ENCODE measurements at places on chromosomes 16 and 17. TPM values are rescaled to one million over a fixed set of nuclear protein-coding genes. Genes with fewer than 3 reads are reported as not detected.
A peak's percentile ranks its signal among the peaks of the same experiment; 100 is the strongest.

DNA sequence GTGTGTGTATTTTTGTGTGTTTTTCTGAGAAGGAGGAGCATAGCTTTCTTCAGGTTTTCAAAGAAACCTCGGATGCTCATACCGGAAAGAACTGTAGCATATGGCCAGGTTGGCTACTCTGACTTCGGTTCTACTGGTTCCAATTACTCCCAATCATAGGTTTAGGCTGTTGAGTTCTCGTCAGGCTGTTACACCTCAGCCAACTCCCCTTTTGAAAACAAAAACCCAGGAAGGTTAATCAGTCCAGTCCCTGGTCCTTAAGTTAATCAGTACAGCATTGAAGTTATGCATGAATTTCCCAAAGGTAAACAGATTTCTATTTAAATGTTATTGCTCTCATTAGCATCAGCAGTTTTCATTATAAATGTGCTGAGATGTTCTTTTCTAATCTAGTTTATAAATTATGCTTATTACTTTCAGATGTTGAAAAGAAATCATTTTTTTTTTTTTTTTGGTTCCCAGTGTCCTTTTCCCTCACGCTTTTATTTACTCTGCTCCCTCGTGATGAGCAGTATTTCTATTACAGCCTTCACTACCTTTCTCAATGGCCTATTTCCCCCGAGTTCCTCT is 111.0 kb downstream of the NPIPB5 start:
- H3K4me1 ChIP-seq, result no peaks in the 10 kb centered on the region
- H3K27me3 ChIP-seq, result peaks cover 14% of the 10 kb centered on the region
- H3K36me3 ChIP-seq, result no peaks in the 10 kb centered on the region
- no peak overlapping the region for H3K4me3 ChIP-seq
- no peak overlapping the region for H3K27ac ChIP-seq

GRCh38 chr17:80889231-80890195 is 102.1 kb upstream of the CHMP6 start:
- no peak overlapping the region for H3K27ac ChIP-seq
- H3K4me3 ChIP-seq, result no peak overlapping the region
- H3K27me3 ChIP-seq, result no peaks in the 10 kb centered on the region
- no peaks in the 10 kb centered on the region for H3K36me3 ChIP-seq
- DNase-seq, result no peak

GRCh38 chr16:813204-813915 is 12.8 kb upstream of the GNG13 start:
- no peak overlapping the region for H3K27ac ChIP-seq
- no peaks in the 10 kb centered on the region for H3K36me3 ChIP-seq
- peaks cover 53% of the 10 kb centered on the region for H3K27me3 ChIP-seq
- DNase-seq, result peak; percentile 70

- no peak overlapping the region for H3K4me3 ChIP-seq
- no peak overlapping the region for H3K27ac ChIP-seq
- no peak for DNase-seq
Measured at GRCh38 chr17:68539548-68540467, 27.6 kb downstream of the PRKAR1A start.

DNA sequence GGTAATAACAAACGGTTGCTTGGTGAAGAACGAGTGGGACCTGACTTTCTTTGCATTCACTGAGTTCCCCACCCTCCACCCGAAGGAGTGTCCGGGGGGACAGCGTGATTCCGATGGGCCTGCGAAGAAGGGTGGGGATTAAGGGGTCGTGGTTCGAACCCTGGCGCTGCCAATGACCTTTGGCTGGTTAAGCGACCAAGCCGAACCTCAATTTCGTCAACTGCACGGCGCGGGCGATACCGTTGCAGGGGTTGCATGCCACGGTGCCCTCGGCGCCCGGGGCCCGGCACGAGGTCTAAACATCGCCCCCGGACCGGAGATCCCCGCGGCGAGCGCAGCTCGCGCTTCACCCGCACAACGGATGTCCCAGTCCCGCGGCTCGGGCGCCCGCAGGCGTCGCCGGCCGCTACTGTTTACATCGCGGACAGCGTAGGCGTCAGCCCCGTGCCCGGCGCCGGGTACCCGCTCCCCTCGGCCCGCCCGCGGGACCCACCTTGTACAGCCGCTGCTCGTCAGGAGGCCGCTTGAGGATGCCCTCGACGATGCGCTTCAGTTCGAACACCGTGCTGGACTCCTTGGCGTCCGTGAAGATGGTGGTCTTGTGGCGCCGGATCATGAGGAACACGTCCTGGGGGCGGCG is 460 bp downstream of the ELOB start:
- H3K4me1 ChIP-seq, result peaks cover 26% of the 10 kb centered on the region
- peaks cover 9% of the 10 kb centered on the region for H3K36me3 ChIP-seq
- DNase-seq, result no peak
- H3K4me3 ChIP-seq, result peak overlapping the region; percentile 96

- H3K27me3 ChIP-seq, result no peaks in the 10 kb centered on the region
- H3K36me3 ChIP-seq, result peaks cover 4% of the 10 kb centered on the region
- no peak for DNase-seq
- peaks cover 85% of the 10 kb centered on the region for H3K4me1 ChIP-seq
- peak overlapping the region; percentile 90 for H3K27ac ChIP-seq
- peak overlapping the region; percentile 16 for H3K4me3 ChIP-seq
Measured at GRCh38 chr16:72845322-72846020, 202.5 kb downstream of the ZFHX3 start.

GRCh38 chr16:84482951-84483881 is 21.2 kb downstream of the MEAK7 start:
- DNase-seq, result no peak
- H3K27me3 ChIP-seq, result no peaks in the 10 kb centered on the region
- peaks cover 6% of the 10 kb centered on the region for H3K36me3 ChIP-seq

DNA sequence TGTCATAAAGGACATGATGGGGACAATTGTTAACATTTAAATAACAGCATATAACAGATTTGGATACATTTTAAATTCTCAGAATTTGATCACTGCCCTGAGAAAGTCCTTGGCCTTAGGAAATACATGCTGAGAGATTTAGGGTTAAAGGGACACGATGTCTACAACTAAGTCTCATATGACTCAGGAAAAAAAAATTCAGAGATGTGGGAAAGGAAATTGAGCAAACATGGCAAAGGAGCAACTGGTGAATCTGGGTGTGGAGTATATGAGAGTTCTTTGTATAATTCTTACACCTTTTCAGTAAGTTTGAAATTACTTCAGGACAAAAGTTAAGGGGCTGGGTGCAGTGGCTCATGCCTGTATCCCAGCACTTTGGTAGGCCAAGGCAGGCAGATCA is 18.2 kb downstream of the MPP3 start:
- H3K36me3 ChIP-seq, result no peaks in the 10 kb centered on the region
- no peaks in the 10 kb centered on the region for H3K27me3 ChIP-seq
- no peak overlapping the region for H3K4me3 ChIP-seq
- H3K4me1 ChIP-seq, result peaks cover 11% of the 10 kb centered on the region

- H3K27ac ChIP-seq, result peak overlapping the region; percentile 100
- H3K27me3 ChIP-seq, result no peaks in the 10 kb centered on the region
- H3K4me1 ChIP-seq, result peaks cover 29% of the 10 kb centered on the region
- DNase-seq, result no peak
- peaks cover 8% of the 10 kb centered on the region for H3K36me3 ChIP-seq
Measured at GRCh38 chr16:30874244-30874820, 19.5 kb downstream of the BCL7C start.

DNA sequence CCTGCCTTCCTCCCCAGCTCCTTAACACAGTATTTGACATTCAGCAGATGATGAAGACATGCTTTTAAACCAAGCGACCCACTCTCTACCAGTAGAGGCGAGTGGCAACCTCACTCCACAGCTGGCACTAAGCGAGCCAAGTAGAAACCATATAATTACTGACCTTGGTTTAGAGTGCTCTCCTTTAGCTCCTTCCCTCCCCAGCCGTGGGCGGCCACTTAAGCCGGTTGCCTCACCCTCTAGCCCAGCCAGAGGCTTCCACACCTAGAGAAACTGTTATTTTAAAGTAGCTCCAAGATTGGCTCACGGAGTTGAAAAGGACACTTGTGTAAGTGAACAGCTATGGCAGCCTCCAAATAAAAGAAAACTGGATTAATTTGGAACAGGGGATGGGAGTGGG is 109.1 kb upstream of the CRHR1 start:
- H3K27ac ChIP-seq, result no peak overlapping the region
- DNase-seq, result no peak
- H3K27me3 ChIP-seq, result peaks cover 8% of the 10 kb centered on the region
- H3K36me3 ChIP-seq, result no peaks in the 10 kb centered on the region
- H3K4me1 ChIP-seq, result no peaks in the 10 kb centered on the region

- H3K4me3 ChIP-seq, result no peak overlapping the region
- H3K36me3 ChIP-seq, result peaks cover 4% of the 10 kb centered on the region
Measured at GRCh38 chr17:68196394-68197090, 51.3 kb upstream of the AMZ2 start.

DNA sequence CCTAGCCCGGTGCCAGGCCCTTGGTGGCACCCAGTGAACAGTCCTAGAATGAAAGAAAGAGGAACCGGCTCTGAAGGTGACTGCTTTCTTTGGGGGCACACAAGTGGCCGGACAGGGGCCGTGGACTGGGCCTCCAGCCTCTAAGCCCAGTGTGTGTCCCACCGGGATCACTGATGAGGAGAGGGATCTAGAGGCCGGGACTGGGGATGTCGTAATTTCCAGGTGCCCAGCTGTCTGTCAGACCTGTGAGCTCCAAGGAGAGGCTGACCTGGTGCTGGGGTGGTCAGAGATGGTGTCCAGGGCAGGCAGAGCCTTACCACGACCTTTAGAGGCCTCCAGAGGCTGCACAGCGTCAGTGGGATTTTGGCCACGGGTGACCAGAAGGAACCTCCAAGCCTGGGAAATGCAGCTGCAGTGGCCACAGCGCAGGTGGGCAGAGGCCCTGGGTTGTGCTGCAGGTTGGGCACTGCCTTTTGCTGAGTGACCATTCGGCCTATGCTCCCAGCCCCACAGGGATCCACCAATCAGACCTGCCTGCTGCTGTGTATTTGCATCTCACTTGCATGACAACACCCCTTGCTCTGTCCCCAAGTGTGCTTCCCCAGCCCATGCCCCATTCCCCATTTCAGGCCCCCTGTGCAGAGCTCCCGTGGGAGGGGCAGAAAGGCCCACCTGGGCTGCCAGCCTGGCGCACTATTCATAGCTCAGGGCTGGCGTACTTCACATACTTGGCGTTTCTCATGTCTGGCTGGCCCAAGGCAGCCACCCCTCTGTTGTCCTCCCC is 12.5 kb downstream of the ARHGAP23 start:
- no peaks in the 10 kb centered on the region for H3K27me3 ChIP-seq
- H3K4me3 ChIP-seq, result no peak overlapping the region
- H3K27ac ChIP-seq, result no peak overlapping the region
- peaks cover 17% of the 10 kb centered on the region for H3K4me1 ChIP-seq
- DNase-seq, result no peak

GRCh38 chr16:9185381-9185780 is 93.9 kb downstream of the HAPSTR1 start:
- no peaks in the 10 kb centered on the region for H3K36me3 ChIP-seq
- no peak overlapping the region for H3K4me3 ChIP-seq
- peak overlapping the region; percentile 84 for H3K27ac ChIP-seq
- no peak for DNase-seq

- no peak overlapping the region for H3K4me3 ChIP-seq
- H3K36me3 ChIP-seq, result peaks cover 6% of the 10 kb centered on the region
- H3K27ac ChIP-seq, result no peak overlapping the region
Measured at GRCh38 chr16:72604375-72604774, 432.4 kb upstream of the PMFBP1 start.

DNA sequence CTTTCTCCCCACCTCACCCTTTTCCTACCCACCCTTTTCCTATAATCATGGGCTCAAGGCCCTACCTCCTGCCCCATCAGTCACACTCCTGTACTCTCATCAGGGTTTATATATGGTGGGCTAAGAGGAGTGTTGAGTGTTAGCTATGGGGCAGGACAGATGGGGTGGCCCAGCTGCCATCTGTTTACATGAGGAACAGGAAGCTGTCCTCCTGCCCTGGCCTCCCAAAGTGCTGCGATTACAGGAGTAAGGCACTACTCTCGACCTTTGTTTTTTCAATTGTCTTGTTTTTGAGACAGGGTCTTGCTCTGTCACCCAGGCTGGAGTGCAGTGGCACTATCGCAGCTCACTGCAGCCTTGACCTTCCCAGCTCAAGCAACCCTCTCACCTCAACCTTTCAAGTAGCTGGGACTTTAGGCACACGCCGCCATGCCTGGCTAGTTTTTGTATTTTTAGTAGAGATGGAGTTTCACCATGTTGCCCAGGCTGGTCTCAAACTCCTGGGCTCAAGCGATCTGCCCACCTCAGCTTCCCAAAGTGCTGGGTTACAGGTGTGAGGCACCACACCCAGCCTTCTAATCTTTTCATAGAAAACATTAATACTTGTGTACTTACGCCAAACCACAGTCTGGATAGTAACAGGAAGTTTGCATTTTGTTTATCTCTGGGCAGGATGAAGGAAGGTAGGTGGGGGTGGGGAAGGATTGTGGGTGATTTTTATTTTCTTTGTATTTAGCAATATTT is 1.6 kb downstream of the TRADD start:
- H3K4me1 ChIP-seq, result peaks cover 15% of the 10 kb centered on the region
- peaks cover 95% of the 10 kb centered on the region for H3K27me3 ChIP-seq
- H3K27ac ChIP-seq, result no peak overlapping the region
- H3K4me3 ChIP-seq, result peak overlapping the region; percentile 54

GRCh38 chr17:82920150-82920549 is 80.3 kb upstream of the ZNF750 start:
- H3K27me3 ChIP-seq, result no peaks in the 10 kb centered on the region
- peak overlapping the region; percentile 96 for H3K27ac ChIP-seq
- no peak overlapping the region for H3K4me3 ChIP-seq
- no peak for DNase-seq

- H3K27ac ChIP-seq, result peak overlapping the region; percentile 24
- H3K27me3 ChIP-seq, result no peaks in the 10 kb centered on the region
- DNase-seq, result peak; percentile 56
- no peaks in the 10 kb centered on the region for H3K36me3 ChIP-seq
- H3K4me3 ChIP-seq, result no peak overlapping the region
Measured at GRCh38 chr17:41496803-41497484, 7.2 kb upstream of the KRT36 start.

Gene C16orf92
- total RNA-seq, result not detected

Gene CMTM2
- 0.54 TPM for total RNA-seq

Gene GSPT1
- 127 TPM for total RNA-seq

Gene PLA2G10
- not detected for total RNA-seq

Gene TMC8
- total RNA-seq, result 0.79 TPM

Gene BOLA2
- total RNA-seq, result 8.6 TPM

Gene NETO2
- total RNA-seq, result 105 TPM

Gene GCGR
- total RNA-seq, result not detected

Gene TLCD2
- total RNA-seq, result 1.1 TPM

Gene CSH1
- not detected for total RNA-seq

Gene LGALS3BP
- total RNA-seq, result 21.7 TPM

Gene CCL4
- not detected for total RNA-seq

Measured in neural crest cell (in vitro differentiated cells).